ENCODE measurements at places on chromosomes 7 and 10.
A peak's percentile ranks its signal among the peaks of the same experiment; 100 is the strongest.

GRCh38 chr10:116143673-116144222 is 129.3 kb downstream of the GFRA1 start:
- DNase-seq: no peak

GRCh38 chr10:31099664-31100063 is 68.0 kb upstream of the ZNF438 start:
- DNase-seq: no peak

- DNase-seq: no peak
Observed at GRCh38 chr7:98598846-98599615, 18.1 kb upstream of the NPTX2 start.

DNA sequence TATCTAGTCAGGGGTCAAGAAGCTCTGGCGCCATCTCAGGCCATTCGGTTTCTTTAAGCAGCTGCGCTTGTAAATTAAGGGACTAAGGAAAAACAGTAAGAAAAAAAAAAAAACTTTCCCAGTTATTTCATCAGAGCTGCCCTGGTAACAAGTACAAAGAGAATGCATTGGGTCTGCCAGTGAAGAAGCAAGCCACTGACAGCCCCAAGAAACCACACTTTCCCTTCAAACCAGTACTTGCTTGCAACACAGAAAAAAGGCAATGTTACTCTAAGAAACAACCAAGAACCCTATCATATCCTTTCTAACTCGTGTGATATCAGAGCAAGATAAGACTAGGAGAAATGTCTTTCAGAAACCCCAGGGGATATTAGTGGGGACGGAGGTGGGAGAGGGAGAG is 40.6 kb upstream of the AOAH start:
- no peak for DNase-seq

DNA sequence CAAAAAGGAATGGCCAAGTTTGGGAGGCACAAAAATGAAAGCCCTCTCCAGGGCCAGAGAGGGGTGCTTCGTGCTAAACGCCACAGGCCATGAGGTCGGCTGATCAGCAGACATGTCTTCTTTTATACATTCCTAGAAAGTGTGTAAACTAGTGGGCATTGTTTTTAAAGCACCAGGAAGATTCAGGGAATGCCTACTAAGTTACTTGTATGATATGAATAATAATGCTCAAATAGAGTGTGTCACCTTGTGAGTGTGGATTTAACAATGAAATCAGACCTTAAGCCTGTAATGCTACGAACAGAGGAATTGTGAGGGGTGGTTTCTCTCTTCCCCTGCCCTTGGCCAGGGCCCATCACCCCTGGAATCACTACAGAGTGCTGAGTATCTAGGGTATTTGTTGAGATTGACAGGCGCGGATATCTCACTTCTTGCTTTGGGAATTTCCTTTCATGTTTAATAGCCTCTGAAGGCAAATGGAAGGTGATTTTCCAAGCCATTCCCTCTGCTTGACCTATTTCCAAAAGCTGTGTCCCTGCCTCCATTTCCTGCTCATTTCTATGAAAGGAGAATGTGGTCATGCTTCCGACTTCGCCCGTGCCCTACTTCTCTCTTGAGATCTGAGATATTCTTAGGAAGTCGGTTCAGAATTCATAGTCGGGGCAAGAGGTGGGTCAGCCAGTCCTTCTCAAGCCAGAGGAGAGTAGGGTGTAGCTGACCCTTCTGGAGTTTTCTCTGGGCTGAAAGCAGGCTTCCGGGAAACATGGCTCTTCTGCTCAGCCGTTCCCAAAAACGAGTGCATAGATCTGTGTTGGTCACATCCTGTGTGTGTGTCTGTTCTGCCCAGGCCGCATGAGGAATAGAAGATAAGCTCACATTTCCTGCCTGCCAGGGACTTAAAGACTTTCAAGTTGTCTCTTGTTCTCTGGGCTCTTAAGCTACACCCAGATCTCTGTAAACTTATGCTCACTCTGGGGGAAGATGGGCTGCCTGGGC is 167.8 kb upstream of the ITGB1 start:
- peak; percentile 61 for DNase-seq

GRCh38 chr10:43972976-43973647 is 324.4 kb upstream of the ZNF32 start:
- DNase-seq: no peak

DNA sequence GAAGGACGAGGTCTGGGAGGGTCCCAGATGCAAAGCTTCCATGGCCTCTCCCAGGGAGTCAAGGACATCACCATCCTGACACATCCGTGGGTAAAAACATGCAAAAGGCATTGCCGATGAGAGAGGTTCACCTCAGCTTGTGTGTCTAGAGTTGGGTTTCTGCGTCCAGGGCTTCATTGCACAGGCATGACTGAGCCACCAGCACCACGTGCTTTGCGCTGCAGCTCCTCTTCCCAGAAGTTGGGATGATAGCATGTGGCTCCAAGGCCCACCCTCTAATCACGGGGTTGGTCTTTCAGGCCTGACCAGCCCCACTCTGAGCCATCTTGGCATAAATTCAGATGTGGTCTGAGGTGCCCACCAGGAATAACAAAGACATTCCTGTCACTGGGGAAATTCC is 7.1 kb upstream of the RASGEF1A start:
- no peak for DNase-seq

DNA sequence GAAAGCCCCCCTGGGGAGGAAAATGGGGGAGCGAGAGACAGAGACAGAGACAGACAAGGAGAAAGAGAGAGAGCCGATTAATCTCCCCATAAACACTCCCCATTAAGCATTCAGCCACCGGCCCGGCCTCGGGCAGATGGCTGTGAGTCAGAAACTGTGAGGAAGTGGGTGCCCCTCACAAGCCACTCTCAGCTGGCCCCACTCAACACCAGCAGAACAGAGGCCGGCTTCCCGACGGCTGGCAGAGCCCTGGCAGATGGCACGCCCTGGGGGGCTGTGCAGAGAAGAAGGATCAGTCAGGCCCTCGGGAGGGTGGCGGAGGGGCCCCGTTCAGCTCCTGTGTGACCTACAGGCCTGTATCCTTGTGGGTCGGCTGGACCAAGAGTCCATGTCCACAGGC is 41.2 kb downstream of the CAMK2B start:
- DNase-seq: no peak
